SW 1271 (cell line): ENCODE measurements at places on chromosomes 6 and 20.

- DNase-seq = no peak
These were observed 94.8 kb downstream of the MBOAT1 start for GRCh38 chr6:20117474-20117873.

DNA sequence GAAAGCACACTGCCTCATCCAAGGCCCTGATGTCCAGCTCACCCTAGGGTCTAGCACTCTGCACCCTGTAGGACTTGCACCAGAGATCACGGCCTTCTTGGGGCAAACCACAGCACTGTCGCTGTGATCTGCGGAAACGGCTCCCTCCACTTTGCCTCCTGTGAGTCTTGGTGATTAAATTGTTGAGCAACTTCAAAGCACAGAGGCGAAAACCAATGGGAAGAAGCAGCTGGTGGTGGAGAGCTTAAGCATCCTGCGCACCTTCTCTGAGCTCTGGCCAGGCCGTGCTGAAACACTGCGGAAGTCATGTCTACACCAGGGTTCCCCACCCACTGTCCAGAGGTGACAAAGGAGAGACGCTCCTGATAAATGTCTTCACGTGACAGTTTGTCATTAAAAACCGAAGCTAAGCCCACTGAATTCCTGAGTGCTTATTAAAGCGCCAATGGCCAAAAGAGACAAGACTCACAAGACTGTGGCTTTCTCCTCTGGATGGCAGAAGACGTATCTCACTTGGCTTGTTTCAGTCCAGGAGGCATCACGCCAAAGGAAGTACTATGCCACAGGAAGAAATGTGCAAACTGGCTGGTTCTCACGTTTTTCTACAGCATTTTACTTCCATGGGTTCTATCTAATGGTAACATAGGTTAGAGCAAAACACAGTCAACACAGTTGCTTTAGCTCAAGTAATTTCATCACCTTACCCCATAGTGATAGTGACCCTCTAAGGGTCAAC, 3.1 kb downstream of the RAMACL start:
- no peak for DNase-seq

GRCh38 chr6:106702451-106703110, 73.2 kb downstream of the QRSL1 start:
- DNase-seq = no peak

GRCh38 chr6:96017070-96017359, 1.2 kb downstream of the FUT9 start:
- DNase-seq = no peak

- peak; percentile 9 for DNase-seq
These were observed 118.7 kb downstream of the TBX18 start for GRCh38 chr6:84645563-84646266.

DNA sequence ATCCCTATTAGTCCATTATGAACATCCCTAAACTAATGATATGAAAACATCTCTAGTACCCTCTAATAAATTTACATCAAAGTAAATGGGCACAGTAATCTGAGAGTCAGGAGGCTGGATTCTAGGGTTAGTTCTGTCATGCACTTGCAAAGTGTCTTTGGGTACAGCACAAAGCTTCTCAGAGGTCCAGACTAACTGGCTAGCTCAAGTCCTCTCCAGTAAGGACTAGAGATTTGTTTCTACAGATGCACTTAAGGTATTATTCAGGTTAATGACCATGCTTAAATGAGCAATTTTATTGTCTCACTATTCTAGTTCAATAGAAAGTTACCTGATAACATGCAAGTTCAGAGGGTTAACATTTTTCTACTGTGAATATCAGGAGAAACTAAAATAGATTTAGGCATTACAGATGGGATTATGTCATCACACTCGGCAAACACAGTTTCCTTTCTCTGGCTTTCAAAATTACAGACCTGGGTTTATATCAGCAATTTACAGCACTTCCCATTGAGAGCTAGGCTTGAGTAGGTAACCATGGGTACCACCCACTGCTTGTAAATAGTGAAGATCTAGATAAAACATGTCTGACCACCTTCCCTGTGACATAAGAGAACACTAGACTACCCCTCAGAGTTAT, 402.9 kb upstream of the RUNX2 start:
- DNase-seq = no peak

- DNase-seq = no peak
These were observed 37.2 kb upstream of the TSPYL1 start for GRCh38 chr6:116316772-116317467.

DNA sequence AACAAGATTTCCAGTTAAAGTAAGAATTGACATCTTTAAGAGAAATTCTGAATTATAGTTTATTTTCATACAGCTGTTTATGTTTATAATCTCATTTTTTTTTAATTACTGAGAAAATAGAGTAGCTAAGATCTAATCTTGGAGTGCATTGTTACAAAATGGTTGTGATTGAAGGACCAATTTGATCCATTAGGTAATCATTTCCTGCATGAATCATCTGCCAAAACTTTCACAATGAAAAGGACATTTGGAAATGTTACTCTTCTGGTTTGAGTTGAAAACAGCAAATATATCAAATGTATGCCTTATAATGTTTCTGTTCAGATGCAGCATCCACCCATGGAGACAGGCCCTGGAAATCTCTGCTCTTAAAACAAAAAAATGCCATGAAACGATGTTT, 19.0 kb downstream of the TUBB2A start:
- no peak for DNase-seq

DNA sequence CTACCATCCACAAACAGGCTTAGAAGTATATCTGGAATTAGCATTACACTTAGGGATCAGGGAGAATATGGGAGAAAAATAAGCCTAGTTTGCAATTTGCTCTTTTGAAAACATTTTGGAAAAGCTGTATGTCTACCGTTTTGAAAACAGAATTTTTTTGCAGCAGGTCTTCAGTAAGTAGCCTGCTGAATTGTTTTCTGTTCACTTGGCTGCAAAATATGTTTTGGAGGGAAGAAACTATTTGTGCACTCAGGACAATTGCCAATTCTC, 39.6 kb downstream of the ILRUN start:
- DNase-seq = no peak

DNA sequence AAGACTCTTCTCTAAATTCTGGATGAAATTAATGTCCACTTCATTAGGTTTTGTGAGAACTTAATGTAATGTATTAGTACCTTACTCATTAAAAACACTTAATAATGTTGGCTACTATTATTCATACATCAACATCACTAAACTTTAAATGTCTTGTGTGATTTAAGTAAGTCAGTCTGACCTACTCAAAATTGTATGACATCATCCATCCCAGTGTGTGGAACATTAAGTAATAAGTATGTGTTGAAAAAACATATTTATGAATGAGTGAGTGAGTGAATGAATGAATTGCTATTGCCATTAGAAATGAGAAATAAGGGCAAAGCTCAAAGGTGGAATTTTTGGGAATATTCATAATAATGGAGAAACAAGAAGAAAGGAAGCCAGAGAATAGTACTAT, 285.8 kb downstream of the HTR1B start:
- DNase-seq = no peak

DNA sequence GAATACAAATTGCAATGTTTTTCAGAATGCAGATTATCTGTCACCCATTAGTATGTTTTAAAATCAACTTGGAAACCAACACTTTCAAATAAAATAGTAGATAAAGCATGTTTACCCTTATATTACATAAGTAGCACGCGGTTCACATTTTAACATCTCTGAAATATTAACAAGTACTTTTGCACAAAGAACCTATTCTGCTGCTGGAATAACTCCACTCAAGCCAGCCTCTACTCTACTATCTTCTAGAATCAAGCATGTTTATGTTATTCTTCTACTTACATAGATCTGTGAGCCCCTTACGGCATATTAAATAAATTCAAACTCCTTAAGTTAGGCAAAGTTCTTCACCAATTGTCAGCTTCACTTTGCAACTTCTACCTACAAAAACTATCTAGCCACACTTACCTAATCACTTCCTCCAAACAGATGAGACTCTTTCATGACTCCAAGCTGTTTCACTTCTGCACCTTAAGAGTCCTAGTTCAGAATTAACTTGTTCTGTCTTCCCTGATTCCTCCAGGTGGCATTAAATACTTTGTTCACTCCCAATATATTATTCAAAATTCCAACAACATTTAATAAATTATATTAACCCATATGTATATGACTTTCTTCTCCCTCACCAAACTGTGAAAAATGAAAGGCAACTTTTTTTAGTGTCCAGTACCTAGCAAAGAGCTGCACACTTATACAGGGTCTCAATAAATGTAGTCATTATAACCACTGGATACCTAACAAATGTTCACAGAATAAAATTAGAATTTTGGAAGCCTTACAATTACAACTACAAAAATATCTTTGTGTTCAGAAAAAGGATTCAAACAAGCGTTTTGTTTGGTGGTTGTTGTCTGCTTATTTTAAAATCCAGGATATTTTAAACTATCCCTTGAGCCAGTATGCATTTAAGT, 12.1 kb downstream of the CEP85L start:
- no peak for DNase-seq

DNA sequence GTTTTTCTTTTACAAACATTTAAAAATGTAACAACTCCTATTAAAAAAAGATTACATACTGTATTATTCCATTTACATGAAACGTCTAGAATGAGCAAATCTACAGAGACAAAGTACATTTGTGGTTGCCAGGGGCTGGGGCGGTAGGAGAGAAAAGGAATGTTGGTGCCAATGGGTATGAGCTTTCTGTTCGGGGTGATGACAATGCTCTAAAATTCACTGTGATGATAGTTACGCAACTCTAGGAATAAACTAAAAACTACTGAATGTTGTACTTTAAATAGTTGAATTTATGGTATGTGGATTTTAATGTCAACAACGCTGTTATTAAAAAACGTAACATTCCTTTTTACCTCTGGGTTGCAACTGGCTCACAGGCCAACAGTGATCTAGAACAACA, 211.1 kb downstream of the GMDS start:
- no peak for DNase-seq

DNA sequence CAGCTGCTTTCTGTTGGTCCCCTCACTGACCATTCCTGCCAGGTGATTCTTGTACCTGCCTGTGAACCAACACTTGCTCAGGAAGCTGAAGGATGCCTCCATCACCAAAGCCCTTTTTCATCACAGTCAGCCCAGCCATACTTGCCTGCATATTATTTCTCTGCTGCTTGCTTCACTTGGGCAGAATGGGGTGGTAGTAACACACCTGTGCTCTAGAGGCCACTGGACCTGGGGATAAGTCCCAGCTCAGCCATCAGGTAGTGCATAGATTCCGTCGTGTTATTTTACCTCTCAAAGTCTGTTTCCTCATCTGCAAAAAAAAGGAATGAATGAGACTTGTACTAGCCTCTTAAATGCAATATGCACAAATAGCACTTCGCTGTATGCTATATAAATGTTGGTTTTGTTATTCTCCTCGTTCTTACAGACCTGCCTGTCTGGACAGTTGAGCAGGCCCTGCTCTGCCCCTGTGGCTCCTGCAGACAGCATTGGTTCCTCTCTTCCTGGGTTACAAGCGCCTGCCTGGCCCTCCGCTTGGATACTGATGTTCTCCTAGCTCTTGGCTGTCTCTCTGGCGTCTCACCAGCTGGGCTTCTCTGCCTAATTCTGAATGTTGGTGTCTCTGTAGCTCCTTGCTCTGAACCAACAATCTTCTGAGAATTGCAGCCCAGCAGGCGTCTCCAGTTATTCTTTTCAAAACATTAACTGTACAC, 151.8 kb downstream of the UNC5CL start:
- DNase-seq = no peak

DNA sequence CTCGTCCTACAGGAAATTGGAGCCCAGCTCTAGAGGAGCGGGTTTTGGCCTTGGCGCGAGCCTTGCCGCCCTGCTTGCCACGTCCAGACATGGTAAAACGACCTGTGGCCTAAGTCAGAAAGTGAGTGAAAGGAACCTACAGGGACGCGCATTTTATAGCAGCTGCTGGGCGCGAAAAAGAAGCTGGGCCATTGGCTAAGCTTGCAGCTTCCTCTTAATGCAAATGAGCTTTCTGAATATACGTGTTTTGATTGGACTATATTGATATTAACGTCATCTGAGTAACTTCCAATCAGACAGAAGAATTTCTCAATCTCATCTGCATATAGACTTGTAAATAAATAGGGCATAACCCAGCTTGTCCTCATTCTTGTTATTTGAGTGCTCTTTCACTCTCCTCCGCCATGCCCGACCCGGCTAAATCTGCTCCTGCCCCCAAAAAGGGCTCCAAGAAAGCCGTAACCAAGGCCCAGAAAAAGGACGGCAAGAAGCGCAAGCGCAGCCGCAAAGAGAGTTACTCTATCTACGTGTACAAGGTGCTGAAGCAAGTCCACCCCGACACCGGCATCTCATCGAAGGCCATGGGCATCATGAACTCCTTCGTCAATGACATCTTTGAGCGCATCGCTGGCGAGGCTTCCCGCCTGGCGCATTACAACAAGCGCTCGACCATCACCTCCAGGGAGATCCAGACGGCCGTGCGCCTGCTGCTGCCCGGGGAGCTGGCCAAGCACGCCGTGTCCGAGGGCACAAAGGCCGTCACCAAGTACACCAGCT, 18.9 kb downstream of the OR2B2 start:
- peak; percentile 99 for DNase-seq

DNA sequence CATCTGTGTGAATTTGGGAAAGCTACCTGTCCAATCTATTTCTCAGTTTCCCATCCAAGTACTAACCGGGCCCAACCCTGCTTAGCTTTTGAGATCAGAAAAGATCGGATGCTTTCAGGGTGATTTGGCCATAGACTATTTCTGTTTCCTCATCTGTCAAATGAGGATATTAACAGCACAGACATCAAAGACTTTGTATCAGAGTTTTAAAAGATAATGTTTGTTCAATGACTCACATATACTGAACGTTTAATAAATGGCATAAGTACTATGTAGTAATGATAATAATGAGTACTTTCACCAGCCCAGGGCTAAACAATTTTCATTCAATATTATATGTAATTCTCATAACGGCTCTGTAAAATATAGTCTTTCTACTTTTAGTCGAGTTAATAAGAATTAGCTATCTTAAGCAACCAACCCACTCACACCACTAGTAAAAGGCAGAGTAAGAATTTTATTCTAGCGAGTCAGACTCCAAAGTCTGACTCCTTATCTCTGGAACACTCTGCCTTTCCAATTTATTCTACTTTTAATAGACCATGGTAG, 216.5 kb downstream of the ARHGAP18 start:
- DNase-seq = no peak

- DNase-seq = no peak
These were observed 222.7 kb upstream of the FOXA2 start for GRCh38 chr20:22807045-22807444.

- DNase-seq = no peak
These were observed 55.1 kb downstream of the IL20RA start for GRCh38 chr6:136989571-136990241.

DNA sequence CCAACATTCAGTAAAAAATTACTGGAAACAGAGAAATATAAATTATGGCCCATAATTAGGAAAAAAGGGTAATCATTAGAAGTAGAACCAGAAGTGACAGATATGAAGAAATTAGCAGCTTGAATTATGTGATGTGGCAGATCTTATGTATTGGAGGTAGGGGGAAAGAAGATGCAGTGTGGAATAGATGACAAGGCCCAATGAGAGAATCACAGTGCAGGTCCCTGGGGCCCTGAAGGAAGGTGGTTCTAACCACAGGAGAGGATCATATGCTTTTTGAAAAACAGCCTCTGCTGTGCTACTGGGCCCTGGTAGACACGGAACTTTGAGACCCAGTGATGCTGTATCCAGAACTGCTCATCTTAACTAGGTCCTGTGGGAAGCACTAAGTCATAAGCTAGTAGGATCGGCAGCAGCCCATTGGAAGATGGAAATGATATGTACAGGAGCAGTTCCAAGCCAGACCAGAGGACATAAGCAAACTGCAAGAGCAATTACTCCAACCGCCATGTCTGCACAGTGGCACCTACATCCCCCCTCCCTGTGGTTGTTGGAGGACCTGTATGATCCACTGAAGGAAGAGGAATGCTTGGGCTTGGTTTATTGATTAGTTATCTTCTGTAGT, 14.2 kb downstream of the HEBP2 start:
- no peak for DNase-seq
